ENCODE measurements at places on chromosomes 1 and 21.
A peak's percentile ranks its signal among the peaks of the same experiment; 100 is the strongest.

- DNase-seq = no peak
Observed at GRCh38 chr1:186620566-186621350, 59.5 kb downstream of the PTGS2 start.

GRCh38 chr1:64712049-64712448 is 32.8 kb upstream of the RAVER2 start:
- no peak for DNase-seq

GRCh38 chr1:25971066-25971810 is 26.6 kb downstream of the PAFAH2 start:
- no peak for DNase-seq

DNA sequence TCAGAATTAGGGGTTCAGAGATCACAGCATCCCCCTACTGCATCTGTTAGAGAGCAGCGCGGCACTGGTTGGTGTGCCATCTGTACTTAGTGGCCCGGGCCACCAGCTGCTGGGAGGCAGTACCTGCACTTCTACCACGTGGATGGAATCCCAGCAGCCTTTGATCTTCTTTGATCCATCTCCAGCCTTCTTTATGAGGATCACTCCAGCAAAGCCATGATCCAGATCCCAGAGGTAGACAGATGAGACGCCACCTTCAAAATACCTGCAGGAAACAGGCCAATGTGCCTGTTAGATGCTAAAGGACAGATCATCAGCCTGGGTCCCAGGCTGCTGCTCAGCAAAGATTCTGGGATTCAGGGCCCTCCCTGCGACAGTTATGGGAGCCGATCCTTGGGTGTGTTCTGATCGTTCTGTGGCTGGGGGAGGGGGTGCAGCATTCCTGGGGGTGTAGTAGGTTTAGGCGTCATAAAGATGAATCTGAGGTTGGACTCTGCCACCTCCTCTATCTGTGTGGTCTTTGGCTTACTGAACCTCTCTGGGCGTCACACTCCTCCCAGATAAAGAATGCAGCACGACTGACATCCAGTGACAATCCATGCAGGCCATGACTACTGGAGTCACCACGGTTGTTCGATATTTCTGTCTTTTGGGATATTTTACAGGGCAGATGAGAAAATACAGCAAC is 45.3 kb downstream of the SLC66A1 start:
- no peak for DNase-seq

- DNase-seq = no peak
Observed at GRCh38 chr1:17429183-17429582, 10.3 kb downstream of the RCC2 start.

DNA sequence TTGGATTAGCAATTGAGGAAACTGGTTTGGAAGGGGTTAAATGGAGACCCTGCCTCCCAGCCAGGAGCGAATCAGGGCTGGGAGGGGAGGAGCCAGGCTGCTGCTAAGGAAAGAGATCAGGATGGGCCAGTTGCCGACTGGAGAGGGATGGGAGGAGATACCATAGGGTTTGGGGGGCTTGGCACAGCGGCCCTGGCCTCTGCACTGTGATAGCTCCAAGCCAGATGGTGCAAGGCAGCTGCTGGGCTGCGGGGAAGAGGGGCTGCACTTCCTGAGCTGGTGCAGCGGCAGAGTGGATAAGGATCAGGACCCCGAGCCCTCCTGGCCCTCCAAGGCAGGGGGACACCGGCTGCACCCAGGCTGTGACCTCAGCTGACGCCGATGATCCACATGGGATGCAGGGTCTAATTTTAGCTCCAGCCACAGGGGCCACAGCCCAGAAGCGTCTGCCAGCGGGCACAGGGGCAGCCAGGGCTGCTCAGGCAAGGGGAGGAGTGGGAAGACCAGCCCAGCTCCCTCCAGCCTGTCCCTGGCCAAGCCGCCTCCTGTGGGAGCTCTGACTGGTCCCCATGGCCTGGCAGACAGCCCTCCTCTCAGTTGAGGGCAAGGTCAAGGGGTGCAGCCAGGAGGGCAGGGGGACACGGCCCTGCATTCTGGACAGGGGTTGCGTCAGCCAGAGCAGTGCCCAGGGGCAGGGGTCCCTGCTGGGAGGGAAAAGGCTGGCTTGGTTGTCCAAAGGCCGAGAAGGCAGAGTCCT is at the start of gene EXTL1:
Gene EXTL1 (plus strand): TSS at position 129 of the 757 bp plus-strand sequence. CDS start 872 bp downstream, outside the sequence.
- peak; percentile 9 for DNase-seq

DNA sequence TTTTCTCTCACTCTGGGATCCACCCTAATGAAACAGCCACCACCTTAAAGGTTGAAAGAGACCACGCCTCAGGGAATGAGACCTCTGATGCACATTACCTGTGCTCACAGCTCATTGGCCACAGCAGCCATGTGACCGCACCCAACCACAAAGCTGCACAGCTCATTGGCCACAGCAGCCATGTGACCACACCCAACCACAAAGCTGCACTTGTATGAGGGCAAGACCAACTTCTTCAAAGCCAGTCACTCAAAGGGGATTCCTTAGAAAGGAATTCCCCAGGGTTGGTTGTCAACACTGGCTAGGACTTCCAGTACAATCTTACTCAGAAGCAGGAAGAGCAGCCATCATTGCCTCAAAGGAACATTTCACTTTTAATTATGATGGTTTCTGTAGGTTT is 43.6 kb upstream of the PDE9A start:
- no peak for DNase-seq

- no peak for DNase-seq
Observed at GRCh38 chr1:202501281-202501680, 152.8 kb downstream of the PPP1R12B start.

GRCh38 chr1:161207173-161207572 is 5.0 kb downstream of the NDUFS2 start:
- DNase-seq = no peak

GRCh38 chr1:99005537-99005942 is 879 bp upstream of the PLPPR5 start:
- DNase-seq = peak; percentile 64

DNA sequence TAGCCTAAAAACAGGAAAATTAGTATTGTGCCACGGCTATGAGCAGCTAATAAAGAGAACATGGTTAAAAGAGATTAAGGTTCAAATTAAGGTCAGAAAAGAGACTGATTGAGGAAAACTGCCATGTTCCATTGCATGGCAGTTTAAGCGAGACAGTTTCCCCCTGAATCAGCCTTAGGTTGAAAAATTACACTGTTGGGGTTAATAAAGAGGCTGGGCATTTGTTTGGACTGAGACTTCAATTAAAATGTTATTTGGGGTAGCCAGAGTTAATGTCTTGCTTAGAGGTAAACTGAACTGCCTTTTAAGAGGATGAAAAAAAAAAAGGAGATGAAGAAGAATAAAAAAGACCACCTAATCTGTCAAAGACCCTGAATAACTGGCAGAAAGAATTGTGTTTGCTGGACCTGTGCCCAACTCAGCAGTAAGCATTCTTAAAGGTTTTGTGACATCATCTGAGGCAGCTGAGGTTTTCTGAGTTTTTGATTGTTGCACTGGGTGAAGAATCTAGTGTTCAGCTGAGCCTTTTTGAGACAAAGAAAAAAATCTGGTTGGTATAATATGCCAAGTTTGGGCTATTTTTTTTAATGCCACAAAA is 17.7 kb upstream of the PROX1 start:
- DNase-seq = no peak

DNA sequence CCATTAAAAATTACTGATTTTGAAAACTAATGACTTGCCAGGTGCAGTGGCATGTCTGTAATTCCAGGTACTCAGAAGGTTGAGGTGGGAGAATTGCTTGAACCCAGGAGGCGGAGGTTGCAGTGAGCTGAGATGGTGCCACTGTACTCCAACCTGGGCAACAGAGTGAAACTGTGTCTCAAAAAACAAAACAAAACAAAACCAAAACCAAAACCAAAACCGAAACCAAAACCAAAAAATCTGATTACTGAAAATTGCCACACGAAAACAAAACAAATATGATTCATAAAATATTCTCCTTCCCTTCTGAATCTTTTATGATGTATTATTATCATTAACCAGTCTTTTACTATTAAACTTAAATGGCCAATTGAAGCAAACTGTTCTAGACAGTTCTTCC is 74.1 kb downstream of the SERINC2 start:
- no peak for DNase-seq

GRCh38 chr1:77542813-77543420 is 139.5 kb downstream of the ZZZ3 start:
- no peak for DNase-seq

- no peak for DNase-seq
Observed at GRCh38 chr1:227280836-227281235, 37.5 kb downstream of the CDC42BPA start.

DNA sequence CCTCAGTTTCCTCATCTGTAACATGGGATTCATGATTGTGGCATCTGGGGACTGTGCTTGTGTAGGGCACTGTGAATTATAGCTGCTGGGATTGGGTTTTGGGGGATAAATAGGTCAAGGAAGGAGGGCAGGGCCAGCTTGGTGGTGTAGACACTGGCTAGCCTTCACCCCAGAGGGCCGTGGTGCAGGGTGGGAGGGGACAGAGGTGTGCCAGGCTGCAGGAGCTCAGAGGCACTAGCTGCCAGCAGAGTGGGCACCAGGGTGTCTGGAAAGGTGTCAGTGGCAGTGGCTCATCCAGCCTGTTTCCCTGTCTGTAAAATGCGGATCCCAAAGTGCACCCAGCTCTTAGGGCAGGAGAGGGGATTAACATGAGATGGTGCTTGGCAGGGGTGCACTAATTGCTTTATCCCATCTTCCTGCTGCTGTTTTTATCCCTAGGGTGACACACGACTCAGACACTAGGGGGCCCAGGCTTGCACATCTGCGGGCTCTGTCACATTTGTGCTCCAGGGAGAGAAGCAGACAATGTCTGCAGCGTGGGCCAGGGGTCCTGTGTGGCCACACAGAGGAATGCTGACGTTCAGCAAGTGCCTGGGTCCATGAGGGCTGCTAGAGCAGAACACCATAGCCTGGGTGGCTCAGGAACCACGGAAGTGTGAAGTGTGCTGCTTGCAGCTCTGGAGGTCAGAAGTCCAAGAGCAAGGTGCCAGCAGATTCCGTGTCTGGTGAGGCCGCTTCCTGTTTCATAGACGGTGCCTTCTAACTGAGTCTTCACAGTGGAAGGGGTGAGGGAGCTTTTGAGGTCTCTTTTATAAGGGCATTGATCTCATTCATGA is 19.3 kb downstream of the OBSCN start:
- no peak for DNase-seq

DNA sequence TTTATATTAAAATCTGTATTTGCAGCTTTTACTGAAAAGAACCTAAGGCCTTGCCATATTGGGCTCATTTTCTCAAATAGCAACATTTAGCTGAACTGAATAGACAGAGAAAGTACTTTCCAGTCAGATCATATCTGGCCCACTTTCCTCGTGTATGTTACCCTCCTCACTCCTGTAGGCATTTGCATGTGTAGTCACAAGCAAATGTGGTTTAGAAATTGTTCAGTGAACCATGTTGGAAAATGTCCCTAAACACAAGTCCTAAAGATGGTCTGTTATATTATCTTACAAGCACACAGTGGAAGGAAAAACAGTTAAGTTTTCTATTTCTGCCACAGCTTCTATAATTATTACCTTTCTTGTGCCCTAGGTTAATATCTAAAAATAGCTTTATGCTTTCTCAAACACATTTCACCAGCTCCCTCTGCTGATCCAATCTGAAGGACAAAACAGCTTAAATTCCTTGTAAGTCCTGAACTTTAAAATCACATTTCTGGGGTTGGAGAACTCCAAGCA is 606 bp upstream of the FMO4 start:
- DNase-seq = no peak

DNA sequence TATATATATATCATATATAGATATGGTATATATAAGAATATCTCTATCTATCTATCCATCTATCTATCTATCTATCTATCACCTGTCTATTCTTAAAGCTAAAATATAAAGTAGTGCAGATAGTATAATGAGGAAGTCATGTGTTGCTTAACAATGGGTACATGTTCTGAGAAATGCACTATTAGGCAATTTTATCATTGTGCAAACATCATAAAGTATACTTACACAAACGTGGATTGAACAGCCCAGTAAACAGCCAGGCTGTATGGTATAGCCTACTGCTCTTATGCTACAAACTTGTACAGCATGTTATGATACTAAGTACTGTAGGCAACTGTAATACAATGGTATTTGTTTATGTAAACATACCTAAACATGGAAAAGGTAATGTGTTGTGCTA is 621.0 kb upstream of the NCAM2 start:
- no peak for DNase-seq

GRCh38 chr1:31380181-31380580 is 7.3 kb upstream of the FABP3 start:
- DNase-seq = peak; percentile 8

DNA sequence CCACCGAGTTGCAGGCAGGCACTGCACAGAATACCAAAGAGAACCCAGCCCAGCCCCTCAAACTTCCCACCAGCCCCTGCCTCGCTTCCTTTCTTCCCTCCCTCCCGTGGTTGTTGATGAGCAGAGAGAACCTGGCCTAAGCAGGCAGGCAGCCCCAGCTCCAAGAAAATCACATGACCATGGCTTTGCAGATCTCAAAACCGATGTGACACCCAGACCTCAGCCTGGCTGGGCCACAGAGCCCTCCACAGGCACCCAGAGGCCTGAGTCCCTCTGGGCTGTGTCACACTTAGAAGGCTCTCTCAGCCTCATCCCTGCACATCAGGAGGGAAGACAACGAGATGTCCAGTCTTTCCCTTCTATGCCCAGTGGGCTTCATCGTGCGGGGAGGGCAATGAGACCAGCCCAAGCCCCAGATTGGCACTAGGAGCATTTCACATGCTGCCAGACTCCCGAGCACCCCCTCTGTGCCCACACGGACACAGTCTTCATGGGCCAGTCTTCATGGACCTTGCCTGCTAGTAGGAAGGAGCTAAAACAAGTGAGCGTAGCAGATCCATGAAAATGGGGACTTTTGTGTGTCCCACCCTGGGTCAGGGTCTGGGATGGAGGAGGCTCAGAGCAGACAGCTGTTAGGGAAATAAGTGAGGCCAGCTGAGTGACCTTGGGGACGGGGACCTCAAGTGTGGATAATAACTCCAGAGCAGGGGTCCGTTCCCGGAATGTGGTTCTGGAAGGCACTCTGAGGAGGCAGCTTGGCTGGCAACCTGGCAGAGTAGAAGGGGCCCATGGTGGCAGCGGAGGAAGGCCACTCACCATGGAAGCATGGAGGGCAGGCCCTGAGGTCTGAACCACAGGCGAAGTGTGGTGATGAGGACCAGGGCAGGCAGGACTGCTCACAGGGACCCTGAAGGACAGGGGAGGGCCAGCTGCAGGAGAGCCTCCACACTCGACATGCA is 204.4 kb upstream of the VAMP3 start:
- DNase-seq = no peak

GRCh38 chr1:91803847-91804545 is 82.0 kb downstream of the TGFBR3 start:
- no peak for DNase-seq

DNA sequence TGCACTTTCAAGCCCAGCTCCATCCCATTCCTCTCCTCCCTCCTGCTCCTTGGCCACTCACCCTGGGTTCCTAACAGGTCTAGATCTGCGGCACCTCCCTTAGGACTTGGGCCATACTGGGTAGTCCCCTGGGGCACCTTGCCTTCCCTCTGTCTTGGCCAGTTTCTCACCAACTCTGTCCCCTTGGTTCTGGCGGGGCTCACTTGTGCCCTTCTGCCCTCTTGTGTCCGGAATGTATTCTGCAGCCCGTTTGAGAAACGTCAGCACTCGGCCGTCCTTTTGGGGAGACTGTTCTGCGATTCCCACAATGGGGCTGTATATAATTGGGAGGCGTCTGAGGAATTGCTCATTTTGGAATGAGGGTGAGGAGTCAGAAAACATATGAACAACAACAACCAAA is 162.4 kb downstream of the ZSCAN20 start:
- peak; percentile 11 for DNase-seq

Data from caudate nucleus (tissue), 63 donors.